ENCODE measurements at places on chromosomes 11 and 22.
A peak's percentile ranks its signal among the peaks of the same experiment; 100 is the strongest.

DNA sequence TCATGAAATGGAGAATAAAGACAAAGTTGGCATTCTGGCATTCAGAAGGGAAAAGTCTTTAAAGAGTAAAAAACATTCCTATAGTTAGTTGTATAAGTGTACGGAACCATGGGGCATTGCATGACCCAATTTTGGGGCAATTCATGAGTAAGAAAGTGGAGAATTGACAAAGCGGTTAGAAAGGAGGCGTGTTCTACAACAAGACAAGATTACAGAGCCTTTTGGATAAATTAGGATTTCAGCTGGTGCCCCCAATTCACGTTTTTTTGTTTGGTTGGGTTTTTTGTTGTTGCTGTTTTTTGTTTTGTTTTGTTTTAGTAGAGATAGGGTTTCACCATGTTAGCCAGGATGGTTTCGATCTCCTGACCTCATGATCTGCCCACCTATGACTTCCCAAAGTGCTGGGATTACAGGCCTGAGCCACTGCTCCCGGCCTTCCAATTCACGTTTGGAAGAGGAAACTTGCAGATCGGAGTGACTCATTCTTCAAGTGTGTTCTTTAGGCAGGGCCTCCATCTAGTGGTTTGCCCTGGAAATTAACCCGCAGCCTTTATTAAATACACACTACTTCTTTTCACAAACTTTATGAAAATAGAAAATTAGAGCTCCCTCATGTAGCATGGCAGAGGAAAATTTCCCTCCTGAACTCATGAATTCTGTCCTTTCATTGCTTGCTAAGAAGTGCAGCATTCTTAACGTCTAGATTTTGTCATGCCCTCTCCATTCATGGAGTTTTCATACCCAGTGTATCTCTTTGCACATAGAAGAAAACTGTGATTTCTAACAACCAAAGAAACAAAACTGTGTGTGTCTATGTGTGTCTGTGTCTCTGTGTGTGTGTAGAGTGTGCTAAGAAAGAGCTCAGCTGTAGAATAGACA, 118.1 kb downstream of the BBOX1 start:
- peak; percentile 58 for DNase-seq

DNA sequence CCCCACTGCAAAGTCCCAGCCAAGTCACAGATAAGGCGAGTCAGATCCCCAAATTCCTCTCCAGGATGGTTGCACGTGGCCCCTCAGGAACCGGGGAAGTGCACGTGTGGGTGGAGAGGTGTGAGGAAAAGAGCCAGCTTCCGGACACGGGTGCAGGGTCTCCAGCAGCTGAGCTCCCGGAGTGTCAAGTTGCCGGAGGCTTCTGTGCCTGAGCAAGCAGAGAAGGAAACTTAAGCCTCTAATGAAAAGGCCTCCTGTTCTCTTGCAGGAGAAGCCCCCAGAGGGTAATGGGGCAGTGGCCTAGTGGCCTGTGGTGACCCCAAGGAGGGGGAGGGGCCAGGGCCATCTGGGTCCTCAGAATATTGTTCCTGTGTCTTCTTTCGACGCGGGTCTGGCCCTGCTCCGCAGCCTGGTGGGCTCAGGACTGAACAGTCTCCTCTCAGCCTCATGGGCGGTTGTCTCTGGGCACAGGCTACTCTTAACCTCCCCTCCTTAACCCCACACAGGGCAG, 147.9 kb downstream of the FEZ1 start:
- no peak for DNase-seq

GRCh38 chr11:66363805-66364535, 7.6 kb downstream of the SLC29A2 start:
- DNase-seq = no peak

DNA sequence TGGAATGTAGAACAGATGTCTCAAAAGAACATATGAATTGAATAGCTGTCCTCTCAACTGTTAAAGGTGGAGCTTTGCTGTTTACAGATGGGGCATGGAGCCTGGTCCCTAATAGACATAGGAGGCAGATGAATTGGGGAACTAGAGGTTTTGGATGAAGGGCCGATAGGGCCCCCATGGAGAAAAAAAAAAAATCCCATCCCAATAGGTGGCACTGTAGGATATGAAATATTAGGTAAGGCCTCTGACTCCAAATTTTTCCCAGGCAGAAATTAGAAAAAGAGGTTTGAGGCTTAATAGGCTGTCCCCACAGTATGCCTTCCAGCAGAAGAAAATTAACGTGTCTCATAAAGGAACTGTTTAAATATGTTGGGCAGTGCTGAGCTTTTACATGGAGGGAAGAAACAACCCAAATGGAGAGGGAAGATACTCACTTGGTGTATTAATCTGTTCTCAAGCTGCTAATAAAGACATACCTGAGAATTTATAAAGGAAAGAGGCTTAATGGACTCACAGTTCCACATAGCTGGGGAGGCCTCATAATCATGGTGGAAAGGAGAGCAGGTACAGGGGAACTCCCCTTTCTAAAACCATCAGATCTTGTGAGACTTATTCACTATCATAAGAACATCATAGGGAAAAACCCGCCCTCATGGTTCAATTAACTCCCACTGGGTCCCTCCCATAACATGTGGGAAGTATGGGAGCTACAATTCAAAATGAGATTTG, 30.1 kb upstream of the TMEM45B start:
- DNase-seq = peak; percentile 41

DNA sequence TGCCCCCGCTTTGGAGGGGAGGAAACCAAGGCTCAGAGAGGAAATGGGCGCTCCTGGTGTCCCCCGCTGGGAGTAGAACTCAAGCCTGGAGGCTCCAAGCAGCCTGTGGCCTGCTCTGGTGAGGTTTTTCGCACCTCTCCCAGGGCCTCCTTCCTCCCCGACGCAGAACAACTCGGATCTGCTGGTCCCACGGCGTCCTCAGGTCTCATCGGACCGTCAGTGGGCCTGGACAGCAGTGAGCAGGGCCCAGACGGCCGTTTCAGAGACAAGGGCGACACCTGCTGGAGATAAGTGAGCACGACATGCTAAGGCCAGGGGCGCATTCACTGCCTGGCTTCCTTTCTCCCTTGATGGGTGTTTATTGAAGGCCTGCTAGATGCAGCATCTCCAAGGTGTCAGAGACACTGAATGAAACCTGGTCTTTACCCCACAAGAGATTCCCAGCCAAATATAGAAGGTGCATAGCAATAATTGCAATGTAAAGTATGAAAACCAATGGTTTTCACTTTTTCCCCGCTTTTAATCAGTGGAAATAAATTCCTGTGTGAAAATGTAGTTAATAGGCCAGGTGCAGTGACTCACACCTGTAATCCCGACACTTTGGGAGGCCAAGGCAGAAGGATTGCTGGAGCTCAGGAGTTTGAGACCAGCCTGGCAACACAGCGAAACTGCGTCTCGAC, 26.9 kb upstream of the CD82 start:
- DNase-seq = peak; percentile 40

GRCh38 chr11:116504541-116505297, 268.1 kb downstream of the BUD13 start:
- no peak for DNase-seq

DNA sequence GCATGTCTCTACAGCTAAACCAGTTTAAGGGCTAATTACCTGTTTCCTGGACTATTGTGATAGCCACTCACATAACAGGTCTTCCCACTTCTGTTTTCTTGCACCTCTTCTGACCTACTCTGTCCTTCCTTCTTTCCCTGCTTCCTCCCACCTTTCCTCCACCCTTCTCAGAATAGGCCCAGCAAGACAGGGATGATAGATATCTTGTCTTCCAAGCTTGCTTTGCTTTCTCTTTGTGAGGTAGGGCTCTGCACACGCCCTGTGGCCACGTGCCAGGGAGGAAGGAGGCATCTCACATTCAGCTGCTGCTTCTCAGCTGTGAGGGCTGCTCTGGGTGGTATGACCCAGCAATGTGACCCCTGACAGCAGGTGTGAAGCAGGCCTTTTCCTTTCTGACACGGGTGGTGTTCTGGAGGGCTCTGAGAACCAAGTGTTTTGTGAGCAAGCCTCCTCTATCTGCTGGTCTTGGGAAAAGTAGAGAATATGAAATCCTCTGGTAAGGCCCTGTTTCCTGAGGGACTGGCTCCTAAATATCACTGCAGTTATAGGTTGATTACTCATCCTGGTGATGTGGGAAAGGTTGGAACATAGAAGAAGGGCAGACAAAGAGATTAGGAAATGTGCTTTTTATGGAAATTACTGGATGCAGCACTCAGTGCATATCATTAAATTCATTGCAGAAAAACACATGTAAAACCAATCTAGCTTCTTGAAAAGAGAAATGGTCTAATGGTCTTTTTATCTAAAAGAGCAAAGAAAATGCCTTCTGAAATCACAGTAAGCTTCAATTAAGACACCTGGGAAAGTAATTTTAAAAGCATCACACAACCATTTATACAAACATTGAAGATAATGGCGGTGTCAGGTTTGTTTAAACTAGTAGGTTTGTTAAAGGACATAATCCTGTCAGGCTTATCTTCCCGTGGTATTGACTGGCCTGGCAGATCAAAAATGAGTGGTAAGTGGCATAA, 8.5 kb downstream of the AMOTL1 start:
- no peak for DNase-seq

DNA sequence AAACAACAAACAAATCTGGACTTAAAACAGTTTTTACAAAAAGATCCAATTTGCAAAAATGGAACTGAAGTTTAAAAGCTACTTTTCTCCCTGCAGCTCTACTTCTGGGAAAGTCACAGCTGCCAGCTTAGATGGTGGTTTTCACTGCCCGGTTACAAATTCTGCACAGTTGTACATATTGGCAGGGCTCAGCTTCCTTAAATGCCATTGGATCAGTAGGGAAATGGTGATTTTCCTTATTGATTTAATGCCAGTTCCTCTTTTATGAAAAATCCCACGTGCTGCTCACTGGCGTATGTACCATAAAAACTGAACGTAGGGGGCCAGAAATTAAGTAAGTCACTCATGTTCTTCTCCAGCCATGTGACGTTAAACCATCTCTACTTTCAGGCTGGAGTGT, 22.8 kb downstream of the GRAP2 start:
- DNase-seq = no peak

Measured in NCI-H526 treated with DMSO at 0.1 percent for 48 hours (cell line).